ENCODE measurements at places on chromosomes 2 and 18.
A peak's percentile ranks its signal among the peaks of the same experiment; 100 is the strongest.

DNA sequence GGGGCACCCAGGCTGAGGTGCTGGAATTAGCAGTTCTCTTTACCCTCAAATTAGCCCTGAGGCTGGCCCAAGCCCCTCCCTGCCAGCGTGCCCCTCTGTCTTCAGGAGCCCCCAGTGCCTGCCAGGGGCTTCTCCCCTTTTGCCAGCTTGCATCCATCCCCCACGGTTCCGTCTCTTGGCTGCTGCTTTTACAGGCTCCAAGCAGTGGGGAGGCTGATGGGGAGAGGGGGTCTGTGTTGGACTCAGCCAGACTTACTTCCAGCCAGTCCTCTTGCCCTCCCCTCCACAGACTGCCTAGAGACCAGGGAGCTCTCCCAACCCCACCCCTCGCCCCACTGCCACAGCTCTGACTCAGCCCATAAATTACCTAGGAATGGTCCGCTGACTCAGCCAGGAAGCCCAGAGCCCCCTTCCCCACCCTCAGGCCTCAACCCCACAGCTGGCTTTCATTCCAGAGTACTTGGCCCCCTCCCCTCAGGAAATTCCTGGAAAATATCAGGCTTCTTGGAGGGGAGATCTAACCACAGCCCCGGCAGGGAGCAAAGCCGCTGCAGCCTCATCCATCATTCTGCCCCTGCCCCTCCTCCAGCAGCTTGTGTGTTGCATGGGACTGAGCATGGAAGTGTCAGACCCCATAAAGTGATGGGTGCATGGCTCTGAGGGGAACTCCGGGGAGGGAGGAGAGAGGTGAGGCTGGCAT lies 184.6 kb downstream of the ZFP36L2 start:
- peak; percentile 88 for DNase-seq

- no peak for DNase-seq
Measured at GRCh38 chr2:147438882-147439281, 405.9 kb upstream of the ACVR2A start.

DNA sequence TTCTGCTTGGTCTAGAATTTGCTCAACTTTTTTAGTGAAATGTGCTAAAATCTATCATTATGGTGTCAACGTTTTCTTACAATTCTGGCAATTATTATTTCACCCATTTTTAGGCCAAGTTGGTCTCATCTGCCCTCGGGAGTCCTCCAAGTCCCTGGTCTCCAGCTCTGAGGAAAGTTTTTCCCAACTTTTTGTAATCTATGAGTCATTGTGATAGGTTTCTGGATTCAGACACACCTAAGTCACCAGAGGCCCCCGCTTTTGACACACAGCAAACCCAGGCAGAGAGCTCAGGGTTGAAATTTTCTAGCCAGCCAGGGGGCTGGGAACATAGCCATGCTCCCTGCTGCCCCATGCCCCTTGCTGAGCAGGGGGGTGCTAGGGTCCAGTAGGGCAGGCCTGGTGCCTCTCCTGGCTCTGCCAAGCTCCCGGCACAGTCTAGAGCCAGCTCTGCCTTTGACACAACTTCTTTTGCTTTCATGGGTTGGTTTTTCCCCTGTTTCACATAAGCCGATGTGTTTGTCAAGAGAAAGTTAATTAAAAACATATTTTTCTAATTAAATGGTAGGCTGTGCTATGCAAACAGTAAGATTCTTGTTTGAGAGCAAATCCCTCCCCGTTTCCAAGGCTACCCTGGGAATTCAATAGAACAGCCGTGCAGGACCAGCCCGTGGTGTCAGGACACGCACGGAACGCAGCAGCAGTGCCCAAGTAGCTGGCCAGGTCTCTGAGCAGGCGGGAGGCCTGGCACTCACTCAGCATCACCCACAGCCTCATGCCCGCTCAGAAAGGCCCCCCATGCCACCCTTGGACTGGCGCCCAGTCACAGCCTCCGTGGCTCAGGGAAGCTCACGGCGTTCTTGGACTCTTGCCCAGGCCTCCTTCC lies 25.5 kb upstream of the SNED1 start:
- peak; percentile 89 for DNase-seq

GRCh38 chr2:190415794-190416775 lies 7.9 kb downstream of the MFSD6 start:
- no peak for DNase-seq

GRCh38 chr2:113831161-113831560 lies 58.7 kb upstream of the ACTR3 start:
- DNase-seq = no peak

DNA sequence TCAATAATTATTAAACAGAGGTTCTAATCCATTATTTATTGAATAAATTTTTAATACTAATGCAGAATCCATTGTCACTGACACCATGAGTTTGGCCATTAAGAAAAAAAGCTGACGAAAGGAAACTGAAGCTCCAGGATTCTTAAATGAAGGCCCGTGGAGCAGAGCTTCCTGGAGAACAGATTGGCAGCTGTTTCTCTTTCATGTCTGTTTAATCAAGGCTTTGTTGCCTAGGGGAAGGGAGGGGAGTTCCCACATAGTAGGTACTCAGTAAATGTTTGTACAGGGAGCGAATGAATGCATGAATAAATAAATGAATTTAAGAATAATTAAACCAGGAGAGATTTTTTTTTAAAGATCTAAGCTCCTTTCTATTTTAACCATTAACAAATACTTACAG lies 315.1 kb upstream of the KLHL29 start:
- DNase-seq = no peak

DNA sequence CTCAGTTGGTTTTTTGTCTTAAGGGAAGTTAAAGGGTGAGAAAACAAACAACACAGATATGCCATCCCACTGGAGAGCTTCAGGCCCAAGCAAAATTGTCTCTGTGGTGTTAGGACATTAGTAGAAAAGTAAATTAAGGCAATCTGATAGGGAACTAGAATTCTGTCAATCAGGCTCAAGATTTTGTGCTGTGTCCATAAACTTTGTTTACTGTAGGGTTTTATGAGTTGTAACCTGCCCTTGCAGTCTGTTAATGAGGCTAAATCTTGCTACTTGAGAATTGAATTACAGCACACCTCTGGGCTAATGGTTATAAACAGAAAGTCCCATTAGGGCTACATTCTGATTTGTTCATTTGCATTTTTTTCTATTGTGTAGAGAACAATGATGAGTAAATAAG lies 78.0 kb upstream of the OTX1 start:
- no peak for DNase-seq

- no peak for DNase-seq
Measured at GRCh38 chr2:204268971-204269370, 276.3 kb upstream of the PARD3B start.

- DNase-seq = no peak
Measured at GRCh38 chr2:165794536-165794928, 485 bp upstream of the GALNT3 start.

GRCh38 chr2:100589527-100589926 lies 26.7 kb downstream of the PDCL3 start:
- no peak for DNase-seq

GRCh38 chr18:67145586-67146292 lies 370.8 kb downstream of the DSEL start:
- no peak for DNase-seq

DNA sequence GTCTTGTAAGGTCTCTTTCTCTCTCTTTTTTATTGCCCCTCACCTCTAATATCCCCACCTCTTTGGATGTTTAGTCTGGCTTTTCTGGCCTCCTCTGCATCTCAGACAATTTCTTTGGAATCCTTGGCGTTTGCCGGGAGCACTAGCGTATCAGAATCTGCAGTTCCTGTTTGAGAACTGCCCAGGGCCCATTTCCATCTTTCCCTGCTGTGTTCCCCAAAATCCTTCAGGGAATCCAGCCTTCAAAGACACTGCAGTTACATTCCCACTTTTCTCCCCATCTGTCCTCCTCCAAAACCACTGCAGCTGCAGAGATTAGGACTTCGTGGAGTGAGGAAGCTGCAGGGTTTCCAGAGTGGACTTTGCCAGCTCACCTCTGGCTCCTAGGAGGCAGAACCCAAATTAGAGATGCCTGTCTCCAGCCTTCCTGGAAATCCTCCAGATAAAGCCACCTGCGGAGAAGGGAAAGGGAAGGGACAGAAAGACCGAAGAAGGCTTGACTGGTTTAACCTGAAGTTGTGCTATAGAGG lies 2.7 kb downstream of the VSNL1 start:
- no peak for DNase-seq

DNA sequence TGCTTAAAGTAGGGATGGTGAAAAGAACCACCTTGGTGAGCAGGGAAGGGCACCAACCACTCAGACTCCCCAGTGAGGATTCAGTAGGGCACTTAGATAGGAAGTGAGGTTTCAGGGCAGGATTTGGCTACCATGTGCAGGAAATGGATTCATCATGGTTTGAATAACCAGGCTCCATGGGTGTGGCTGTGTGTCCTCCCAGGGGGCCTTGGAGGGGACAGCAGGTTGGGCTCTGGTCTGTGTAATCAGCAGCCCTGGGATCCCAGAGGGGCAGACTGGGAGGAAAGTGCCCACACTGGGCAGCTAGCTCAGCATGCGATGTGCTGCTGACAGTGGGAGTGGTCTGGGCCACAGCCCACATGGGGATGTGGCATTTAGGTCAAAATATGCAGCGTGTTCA lies 224.6 kb downstream of the CELF4 start:
- no peak for DNase-seq

DNA sequence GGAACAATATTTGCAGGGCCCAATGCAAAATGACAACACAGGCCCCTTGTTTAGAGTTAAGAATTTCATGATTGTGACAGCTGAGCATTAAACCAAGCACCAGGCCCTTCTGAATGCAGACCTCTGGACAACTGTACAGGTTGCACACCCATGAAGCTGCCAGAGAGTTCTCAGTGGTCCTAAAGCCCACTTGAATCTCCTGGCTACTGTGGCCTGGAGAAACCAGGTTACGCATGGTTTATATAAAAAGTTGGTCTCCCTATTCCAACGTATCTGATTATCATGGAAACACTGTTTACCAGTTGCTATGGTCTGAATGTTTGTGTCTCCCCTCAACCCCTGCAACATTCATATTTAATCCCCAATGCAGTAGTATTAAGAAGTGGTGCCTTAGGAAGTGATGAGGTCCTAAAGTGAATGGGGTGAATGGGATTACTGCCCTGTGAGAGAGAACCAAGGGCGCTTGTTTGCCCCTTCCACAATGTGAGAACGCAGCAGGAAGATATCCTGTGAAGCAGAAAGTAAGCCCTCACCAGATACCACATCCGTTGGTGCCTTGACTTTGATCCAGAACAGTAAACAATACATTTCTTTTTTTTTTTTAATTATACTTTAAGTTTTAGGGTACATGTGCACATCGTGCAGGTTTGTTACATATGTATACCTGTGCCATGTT lies 48.0 kb upstream of the ANXA4 start:
- DNase-seq = no peak

DNA sequence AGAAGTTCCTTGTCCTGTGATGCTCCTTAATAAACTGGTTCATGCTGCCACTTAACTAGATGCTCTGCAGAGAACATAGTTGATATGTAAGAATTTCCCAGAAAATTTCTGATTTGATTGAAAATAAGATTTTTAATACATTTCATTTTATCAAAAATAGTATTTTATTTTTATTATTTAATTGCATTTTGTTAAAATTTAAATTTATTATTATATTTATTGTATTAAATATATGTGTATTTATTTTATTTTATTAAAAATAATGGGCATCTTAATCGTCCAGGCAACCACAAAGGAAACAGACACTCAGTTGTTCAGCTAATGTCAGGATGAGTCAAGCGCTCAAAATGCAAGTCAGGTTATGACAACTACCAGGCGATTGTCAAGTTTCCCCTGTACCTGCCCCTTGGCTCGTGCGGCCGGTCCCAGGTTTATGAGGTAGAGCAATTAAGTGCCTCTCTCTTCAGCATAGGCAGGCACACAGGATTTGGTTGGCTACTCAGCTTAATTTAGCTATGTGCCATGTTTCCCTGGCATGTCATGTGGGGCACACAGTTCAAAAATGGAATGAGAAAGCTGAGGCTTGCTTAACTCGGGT lies 361.2 kb downstream of the RND3 start:
- no peak for DNase-seq

DNA sequence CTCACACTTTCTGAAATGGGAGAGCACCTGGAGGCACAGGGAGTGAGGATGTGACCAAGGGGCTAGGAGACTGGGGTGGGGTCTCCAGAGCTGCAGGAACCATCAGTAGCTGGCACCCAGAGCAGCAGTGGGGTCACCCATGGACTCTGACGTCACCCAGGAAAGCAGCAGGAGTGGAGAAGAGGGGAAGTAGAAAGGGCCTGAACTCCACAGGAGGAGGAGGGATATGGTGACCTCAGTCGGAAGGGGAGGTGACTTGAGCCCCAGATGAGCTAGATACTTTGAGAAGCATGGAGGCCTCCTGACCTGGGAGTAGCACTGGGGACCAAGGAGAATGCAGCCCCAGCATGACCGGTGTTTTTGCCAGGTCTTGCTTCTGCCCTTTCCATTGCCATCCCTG lies 8.8 kb downstream of the NMUR1 start:
- DNase-seq = no peak

DNA sequence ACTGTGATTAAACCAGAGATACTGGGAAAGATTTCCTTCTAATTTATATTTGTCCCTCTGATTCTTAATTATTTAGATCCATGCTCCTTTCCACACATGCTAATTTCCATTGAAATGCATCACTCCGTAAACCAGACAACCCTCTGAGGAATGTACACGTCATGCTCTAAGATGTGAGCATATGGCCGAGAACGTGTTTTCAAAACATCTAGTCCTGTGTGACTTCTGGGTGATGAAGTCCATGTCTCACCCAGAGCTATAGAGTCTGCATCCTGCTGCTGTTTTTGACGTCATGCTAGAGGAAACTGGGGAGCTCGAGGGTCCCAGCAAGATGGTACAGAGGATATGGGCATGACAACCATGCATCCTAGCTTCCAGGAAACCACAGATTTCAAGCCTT lies 53.6 kb downstream of the CAPN13 start:
- no peak for DNase-seq

- DNase-seq = no peak
Measured at GRCh38 chr2:114661971-114662939, 219.8 kb downstream of the DPP10 start.

DNA sequence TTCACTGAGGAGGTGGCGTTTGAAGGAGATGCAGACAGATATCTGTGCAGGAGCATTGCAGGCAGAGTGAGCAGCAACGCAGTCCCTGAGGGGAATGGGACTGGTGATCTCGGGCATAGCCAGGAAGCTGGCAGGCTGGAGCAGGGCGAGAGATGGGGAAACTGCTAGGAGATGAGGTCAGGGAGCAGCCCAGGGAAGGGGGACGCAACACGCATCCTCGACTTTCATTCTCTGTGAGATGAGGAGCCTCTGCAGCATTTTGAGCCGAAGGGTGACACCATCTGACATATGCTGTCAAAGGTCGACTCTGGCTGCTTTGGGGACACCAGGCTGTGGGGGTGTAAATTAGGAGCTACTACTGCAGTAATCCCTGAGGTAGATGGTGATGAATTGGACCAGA lies 4.3 kb upstream of the CHRNA1 start:
- DNase-seq = no peak

DNA sequence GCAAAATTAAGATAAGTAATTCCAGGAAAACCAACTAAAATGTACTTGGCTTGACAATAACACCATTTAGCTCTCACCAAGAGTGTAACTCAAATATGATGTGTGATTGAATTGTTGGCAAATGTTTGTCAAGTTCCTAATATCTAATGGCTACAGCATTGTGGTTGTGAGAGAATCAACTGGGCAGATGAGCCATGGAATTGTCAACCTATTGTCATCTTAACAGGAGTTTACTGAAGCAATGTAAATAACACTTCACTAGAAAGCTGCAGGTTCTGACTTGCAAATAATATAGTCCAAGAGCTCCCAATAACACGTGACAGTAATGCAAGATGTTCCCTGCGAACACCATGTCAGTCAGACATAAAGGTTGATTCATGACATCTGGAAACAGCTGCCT lies 495.2 kb upstream of the MEIS1 start:
- DNase-seq = no peak
